Activated T-cell treated with anti-CD3 and anti-CD28 coated beads, Interleukin-2, amount 50 U/mL, for 4 hours (primary cell): ENCODE measurements at places on chromosomes 3 and 15. TPM values are rescaled to one million over a fixed set of nuclear protein-coding genes. Genes with fewer than 3 reads are reported as not detected.
A peak's percentile ranks its signal among the peaks of the same experiment; 100 is the strongest.

- DNase-seq, result no peak
Measured at GRCh38 chr15:67652586-67652985, 110.1 kb downstream of the MAP2K5 start.

GRCh38 chr3:72418244-72418643 lies 430.0 kb downstream of the SHQ1 start:
- DNase-seq, result no peak

DNA sequence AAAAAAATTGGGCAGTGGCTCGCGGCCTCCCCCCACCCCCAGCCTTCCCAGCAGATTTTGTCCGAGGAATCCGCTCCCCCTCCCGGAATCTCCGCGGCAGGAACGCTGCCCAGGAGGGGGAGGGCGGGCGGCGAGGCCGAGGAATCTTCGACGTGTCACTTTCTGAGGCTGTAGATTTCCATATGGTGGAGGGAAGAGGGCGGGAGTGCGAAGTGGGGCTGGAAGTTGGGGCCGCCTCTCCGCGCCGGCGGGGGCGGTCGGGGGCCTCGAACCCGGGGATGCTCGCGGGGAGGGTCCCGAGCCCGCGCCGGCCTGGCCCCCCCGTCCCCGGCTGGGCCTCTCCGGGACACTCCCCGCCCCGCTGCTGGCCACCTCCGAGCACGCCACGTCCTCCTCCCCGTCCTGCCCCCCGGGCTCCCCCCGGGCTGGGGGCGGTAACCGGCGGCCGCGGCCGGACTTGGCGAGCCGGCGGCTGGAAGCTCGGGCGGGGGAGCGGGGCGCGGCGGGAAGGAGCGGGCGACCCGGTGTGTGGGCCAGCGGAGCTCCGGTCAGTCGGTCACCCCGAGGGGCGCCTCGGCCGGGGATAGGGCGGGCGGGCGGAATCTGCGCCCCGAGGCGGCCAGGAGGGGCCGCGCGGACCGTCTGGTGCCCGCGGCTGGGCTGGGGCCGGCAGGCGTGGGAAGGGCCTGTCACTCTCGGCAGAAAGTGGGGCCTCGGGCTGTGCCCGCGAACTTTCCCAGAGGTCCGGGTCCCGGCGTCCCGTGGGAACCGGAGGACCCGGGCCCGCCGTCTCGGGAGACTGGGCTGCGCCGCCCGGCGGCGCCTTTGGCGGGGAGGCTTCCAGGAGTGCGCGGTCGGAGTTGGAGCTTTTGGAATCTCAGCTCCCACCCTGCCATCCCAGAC lies 951 bp downstream of the FNDC3B start:
- DNase-seq, result peak; percentile 14

DNA sequence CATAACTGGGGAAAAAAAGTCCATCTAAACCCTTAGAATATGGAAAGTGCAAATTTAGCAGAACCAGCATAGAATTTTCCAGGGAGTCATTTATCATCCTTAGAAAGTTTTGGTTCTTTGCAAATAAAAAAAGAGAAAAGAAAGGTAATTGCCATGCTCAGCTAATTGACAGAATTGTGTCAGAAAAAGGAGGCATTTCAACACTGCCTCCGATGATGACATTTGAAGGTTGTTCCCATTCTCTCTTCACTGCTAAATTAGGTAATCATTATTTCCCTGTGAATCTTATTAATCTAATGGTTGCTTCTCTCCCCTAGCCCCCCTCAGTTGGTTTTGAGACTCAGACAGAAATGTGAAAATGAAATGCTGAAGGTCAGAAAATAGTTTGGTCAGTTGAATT lies 139.2 kb downstream of the PDCD6IP start:
- DNase-seq, result no peak

DNA sequence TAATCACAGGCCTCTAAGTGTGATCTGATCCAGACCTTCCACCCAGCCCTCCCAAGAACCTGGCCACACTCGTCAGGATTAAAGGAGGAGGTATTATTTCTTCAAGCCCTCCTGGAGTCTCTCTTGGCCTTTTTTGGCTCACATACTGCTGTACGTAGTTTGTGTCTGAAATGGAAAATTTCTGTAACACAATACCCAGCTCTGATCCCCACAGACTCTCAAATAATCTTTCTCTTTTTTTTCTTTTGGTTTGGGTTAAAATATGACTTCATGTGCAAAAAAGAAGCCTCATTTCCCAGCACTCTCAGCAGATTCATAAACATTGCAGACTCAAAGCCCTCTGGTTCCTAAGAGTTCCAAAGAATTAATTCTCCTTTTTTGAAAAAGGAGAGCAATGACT lies 96.5 kb upstream of the PHLDB2 start:
- no peak for DNase-seq

DNA sequence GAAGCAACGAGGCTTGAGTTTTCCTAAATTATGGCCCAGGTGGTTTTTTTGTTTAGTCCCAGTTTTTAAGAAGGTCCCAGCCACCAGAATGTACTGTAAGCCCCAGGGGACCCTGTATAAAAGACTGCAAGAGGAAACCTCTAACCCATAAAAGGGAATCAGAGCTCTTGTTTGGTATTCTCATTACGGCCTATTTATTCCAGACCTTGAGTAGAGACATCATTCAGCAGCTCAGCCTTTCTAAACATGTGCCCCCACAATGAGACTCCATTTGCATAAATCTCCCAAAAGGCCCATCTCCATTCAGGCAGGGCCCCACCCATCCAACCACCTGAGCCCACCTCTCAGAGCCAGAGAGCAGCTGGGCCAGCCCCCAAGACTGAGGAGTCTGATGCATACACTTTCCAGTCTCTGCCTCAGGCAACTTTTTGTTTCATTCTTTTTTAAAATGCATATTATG lies 25.7 kb downstream of the ZDHHC3 start:
- DNase-seq, result no peak

GRCh38 chr15:74443100-74443909 lies 9.5 kb upstream of the SEMA7A start:
- DNase-seq, result no peak

DNA sequence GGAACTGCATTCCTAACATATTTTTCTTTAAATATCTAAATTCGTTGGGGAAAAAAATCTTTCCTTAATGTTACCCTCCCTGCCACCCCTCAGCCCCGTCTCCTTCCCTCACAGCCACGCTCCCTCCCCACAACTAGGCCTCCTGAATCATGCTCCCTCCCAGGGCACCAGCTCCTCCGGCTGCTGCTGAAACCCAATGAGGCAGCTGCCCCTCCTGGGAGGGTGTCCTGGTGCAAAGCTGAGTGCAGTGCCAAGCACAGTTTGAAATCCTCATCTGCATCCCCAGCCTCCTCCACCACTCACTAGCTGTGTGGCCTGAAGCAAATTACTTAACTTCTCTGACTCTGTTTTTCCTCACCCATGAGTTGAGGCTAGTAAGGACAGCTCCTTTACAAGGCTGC lies 2.7 kb upstream of the NR2E3 start:
- DNase-seq, result no peak

DNA sequence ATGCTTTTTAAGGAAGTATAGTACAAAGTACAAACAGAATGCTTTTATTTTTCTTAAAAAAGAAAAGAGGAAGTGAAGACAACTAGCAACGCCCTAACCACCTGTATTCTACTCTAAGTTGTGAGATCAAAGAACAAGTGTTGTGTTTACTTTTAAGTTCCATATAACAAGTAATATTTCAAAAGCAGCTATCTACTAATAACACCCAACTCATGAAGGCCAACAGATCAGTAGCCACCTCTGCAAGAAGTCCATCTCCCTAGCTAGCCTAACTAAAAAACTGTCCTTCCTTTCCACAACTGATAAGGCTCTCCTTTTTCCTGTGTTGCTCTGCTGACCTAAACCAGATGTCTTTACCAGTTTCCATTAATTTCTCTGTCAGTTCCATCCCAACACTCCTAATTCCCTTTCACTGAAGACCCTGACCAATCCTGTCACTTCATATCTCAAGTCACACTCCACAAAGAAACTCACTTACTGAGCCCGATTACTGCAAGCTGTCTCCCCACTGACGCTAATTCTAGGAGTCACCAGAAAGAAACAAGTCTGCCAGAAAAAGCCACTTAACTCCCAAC lies 26.9 kb downstream of the PHC3 start:
- DNase-seq, result no peak

DNA sequence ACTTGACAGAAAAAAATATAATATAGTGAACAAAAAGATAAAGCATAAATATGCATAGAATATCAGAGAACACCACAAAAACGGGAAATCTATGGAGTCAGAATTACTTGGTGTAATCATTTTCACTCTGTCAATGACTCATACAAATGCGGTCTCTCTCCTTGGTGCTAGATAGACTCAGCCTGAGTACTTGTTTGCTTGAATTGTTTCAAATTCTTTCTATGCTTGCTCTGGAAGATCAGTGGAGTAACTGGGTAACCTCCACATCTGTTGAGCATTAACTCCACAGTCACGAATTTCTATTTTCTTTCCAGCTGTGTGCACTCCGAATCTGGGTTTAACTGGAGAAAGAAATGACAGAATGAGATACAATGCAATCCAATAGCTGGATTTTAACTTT lies 760.4 kb downstream of the ZPLD1 start:
- DNase-seq, result no peak

GRCh38 chr3:13135251-13135810 lies 62.1 kb upstream of the IQSEC1 start:
- no peak for DNase-seq

GRCh38 chr3:129205109-129205832 lies 21.6 kb upstream of the CNBP start:
- no peak for DNase-seq

GRCh38 chr15:88621789-88622604 lies 857 bp downstream of the AEN start:
- no peak for DNase-seq

DNA sequence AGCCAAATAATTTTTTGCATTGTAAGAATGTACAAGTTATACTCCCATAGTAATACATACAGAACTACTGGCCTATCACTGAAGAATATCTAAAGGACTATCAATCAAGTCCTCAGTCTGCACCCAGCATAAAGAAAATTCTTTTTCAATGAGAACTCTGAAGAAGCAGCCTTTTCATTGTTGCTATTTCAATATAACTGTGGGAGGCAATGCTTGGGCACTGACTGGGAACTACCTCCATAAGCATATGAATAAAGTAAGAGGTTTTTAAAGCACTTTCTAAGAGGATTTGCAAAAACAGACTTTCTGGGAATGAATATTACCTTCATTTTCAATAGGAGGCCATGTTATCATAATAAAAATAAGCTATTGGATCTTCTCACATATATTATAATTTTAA lies 24.6 kb upstream of the NECTIN3 start:
- DNase-seq, result no peak

DNA sequence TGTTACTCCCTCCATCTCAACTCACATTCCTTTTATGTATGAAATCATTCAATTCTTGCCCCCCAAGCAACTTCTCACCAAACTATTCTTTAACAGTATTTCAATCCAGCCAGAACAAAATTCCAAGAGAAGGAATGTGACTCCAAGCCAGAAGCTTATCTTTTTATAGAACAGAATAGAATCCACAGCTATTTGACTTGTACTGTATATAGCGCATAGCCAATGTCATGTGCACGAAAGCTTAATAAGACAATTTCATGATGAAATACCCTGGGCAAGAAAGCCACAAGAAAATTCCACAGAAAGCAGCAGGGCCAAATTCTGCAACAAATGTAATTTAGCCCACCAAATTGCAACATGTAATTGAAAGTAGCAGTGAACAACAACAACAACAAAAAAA lies 127.6 kb upstream of the UBE2E2 start:
- DNase-seq, result no peak

DNA sequence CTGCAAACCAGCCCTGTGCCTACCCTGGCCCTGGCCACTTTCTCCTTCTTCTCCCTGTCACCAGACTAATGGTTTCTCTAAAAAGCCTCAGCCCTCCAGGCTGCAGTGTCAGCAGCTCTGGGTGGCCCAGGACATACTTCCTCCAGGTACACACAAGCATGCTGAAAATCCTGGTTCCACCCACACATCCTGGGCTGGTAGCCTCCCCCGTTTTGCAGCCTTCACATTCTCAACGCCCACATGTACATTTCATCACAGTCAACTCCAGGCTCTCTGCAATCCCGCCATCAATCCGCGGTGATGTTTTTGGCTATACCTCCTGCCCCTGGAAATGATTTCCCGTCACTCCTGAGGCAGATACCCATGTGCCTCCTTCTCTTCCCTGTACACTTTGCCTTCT lies 59.4 kb downstream of the MAGEF1 start:
- no peak for DNase-seq

GRCh38 chr3:71401695-71402231 lies 181.8 kb downstream of the FOXP1 start:
- no peak for DNase-seq

GRCh38 chr3:111035316-111035715 lies 36.3 kb upstream of the NECTIN3 start:
- DNase-seq, result no peak

DNA sequence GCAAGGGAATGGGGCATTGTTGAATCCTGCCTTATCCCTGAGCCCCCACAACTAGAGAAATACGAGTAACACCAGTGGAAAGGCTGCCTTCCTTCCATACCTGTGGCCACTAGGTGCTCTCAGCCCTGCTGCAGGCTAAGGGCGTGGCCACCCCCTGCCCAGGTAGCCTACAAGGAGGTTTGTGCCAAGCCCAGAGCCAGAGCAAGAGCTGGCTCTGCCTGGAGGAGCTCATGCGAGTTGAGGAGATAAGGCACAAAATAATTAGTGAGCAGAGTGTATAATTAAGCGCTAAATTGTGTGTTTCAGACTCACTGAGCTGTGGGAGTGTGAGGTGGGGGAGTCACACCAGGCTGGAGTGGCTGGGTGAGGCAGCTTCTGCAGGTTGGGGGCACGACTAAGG lies 49.2 kb downstream of the TPRA1 start:
- no peak for DNase-seq

DNA sequence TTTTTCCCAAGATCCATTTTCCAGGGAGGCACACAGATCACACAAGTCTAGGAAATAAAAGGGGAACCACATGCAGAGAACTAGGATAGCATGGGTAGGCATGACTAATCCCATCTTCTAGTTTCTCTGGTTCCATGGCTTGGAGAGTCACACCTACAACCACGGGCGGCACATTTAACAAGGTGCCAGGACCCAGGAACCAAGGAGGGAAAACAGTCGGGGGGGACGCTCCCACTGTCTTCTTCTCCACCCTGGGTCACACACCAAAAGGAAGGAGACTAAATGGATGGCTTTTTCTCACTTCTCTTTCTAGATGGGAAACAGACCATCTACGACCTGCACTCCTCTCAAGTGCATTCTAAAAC lies 4.6 kb upstream of the SMCO1 start:
- no peak for DNase-seq

C3orf22 gene
- not detected for total RNA-seq

STAB1 gene
- total RNA-seq, result 0.40 TPM

POMGNT2 gene
- total RNA-seq, result 10.4 TPM

ROPN1 gene
- total RNA-seq, result not detected

GOLGA6D gene
- total RNA-seq, result not detected

MAP1A gene
- total RNA-seq, result 1.2 TPM

KNL1 gene
- total RNA-seq, result 4.1 TPM

SLC2A2 gene
- total RNA-seq, result not detected

SCAANT1 gene
- not detected for total RNA-seq

CTSH gene
- 6.6 TPM for total RNA-seq

WNT7A gene
- 0.24 TPM for total RNA-seq

ATP13A5 gene
- not detected for total RNA-seq
